Fibroblast of lung (primary cell): ENCODE measurements at places on chromosomes 5 and 9.

DNA sequence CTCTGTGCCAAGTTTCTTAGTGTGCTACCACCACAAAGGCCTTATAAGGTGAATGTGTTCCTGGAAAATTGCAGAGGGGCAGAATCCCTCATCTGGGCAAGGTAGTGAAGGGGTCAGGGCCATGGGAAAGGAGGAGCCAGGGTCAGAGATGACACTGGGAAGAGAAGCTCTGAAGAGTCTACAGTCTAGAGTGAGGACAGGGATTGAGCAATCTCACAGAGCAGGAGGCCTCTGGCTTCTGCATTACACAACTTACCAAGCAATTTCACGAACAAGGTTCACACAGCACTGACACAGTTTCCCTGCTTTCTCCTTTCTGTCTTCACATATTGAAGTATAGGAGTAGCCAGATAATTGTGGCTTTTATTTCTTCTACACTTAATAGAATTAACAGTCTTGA lies 24.5 kb upstream of the IDNK start:
- DNase-seq: peak; percentile 33

GRCh38 chr5:24923400-24923799 lies 278.6 kb upstream of the CDH10 start:
- no peak for DNase-seq

- DNase-seq: no peak
Observed at GRCh38 chr5:143593723-143594122, 190.2 kb upstream of the NR3C1 start.

GRCh38 chr9:114889802-114890224 lies 40.6 kb downstream of the TNFSF8 start:
- DNase-seq: peak; percentile 22

- no peak for DNase-seq
Observed at GRCh38 chr9:32376285-32376684, 8.2 kb upstream of the ACO1 start.

GRCh38 chr5:77946381-77947040 lies 170.4 kb upstream of the TBCA start:
- DNase-seq: no peak

GRCh38 chr5:91048073-91048472 lies 335.0 kb downstream of the ARRDC3 start:
- peak; percentile 11 for DNase-seq

GRCh38 chr5:60776343-60776742 lies 67.7 kb downstream of the ELOVL7 start:
- no peak for DNase-seq

DNA sequence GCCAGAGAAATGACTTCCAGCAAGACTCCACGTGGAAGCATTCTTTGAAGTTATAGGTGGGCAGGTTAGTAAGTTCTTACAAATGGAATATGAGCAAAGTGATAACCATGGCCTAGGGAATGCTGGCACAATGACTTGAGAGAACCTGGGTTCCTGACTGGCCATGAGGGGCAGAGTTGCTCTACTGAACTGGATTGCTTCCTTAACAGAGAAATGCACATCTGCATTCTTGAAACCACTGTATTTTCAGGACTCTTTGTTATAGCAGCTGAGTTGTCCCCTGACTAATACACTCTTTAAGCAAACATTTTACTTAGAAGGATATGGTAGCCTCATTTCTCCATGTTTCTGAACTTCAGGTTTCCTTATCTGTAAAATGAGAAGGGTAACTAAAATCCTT lies 108.3 kb upstream of the GNA14 start:
- DNase-seq: no peak

- no peak for DNase-seq
Observed at GRCh38 chr5:150905312-150905683, 518 bp upstream of the ZNF300 start.

- DNase-seq: no peak
Observed at GRCh38 chr9:95373782-95374487, 56.4 kb upstream of the FANCC start.

DNA sequence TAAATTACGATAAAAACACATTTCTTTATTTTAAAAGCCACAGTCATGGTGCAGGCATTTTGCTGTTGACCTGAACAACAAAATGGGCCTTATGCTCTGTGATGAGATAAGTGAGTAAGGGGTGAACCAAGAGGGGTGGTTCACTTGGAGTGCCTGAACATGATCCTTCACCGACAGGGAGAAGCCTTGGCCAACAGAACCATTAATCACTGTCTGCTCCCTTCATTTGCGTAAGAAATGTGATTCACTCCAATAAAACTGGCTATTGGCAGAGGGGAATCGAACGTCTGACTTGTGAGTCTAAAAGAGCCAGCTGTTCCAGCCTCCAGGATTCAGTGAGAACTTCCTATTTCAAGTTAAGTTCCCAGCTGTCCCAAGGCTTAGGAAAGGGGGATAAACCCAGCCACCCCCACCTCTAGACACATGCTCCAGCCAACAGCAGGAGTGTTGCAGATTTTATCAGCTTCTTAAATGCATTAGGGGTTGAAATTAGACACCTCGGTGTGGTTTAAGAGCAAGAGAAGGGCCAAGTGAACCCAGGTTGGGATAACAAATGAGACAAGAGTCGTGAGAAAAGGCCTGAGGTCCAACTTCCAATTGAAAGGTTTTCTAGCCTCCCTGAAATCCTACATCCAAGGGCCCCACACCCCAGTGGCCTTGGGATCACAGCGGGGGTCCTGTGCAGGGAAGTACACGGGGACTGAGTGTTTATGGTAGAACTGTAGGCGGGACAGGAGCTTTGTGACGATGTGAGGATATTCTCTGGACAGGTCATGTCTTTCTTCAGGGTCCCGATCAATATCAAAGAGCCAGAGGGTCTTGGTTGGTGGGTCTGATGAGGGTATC lies 131.4 kb upstream of the LHFPL2 start:
- peak; percentile 99 for DNase-seq

GRCh38 chr9:114494776-114495569 lies 10.3 kb downstream of the WHRN start:
- DNase-seq: no peak

DNA sequence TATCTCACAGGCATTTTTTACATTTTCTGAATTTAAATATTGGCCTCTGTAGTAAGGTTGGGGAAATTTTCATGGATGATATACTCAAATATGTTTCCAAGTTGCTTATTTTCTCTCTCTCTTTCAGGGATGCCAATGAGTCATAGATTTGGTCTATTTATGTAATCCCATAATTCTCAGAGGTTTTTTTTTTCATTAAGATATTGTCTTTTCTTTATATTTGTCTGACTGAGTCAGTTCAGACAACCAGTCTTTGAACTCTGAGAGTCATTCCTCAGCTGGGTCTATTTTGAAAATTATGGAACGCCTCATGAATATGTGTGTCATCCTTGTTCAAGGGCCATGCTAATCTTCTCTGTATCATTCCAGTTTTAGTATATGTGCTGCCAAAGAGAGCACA lies 223.2 kb downstream of the PCSK1 start:
- peak; percentile 68 for DNase-seq

GRCh38 chr5:68652534-68652965 lies 437.0 kb downstream of the PIK3R1 start:
- peak; percentile 27 for DNase-seq

- DNase-seq: peak; percentile 61
Observed at GRCh38 chr5:75465480-75465879, 45.9 kb downstream of the CERT1 start.

DNA sequence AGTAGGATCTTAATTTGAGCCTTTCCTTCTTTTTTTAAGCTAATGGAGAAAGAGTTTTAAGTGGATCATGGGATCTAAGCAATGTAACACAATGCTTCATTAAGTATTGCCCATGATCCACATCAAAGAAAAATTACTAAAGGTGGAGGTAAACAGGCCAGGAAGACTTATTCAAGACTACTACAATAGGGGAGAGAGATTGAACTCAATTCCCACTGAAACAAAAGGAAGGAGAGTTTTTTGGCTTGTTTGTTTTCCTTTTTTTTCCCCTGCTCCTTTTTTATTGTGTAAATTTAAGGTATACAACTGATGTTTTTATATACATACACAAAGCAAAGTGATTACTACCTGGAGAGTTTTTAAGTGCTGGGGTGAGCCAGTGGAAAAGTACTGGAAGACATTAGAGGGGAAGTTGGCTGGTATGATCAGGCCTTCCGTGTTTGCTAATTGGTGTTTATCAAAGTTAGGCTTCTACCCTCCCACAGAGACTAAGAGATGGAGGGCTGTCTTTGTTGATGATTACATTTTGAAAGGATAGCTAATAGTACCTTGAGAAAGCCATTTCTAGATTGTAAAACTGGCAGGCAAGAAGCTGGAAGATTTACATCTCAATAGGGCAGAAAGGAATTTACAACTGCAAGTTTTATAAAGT lies 262.7 kb downstream of the CHSY3 start:
- DNase-seq: no peak

- no peak for DNase-seq
Observed at GRCh38 chr9:69504058-69504457, 168.1 kb downstream of the APBA1 start.

DNA sequence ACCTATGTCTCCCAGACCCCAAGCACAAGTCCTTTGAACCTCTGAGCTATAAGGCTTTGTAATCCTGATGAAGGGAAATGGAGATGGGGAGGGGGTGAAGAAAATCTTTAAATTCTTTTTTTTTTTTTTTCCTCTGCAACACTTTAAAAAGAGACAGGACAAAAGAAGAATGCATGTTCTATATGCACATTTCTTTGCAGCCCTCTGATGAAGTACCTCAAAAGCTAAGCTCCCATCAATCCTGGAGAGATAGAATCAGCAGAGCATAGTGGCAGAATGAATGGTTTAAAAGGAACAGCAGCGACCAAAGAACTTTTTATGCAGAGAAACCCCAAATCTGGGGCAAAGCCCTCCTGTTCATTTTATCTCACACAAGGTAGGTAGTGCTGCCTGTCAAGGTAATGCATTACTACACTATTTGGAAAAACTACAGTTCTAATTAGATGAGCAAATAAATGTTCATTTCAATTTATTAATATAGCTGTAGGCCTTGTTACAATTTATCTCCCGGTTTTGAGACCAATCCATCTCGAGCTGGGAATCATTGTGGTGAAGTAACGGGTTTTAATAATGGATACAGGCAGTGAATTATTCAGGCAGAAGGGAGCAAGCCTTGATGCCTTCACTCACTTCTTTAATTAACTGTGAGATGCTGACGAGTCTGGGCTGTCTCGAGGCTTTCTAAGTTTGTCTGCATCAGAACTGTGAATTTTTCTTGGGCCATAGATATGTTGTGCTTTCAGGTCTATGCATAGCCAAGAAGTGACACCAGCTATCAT lies 173.5 kb upstream of the ZNF608 start:
- no peak for DNase-seq
